ENCODE measurements at places on chromosomes 2 and 18.

GRCh38 chr18:38386146-38386545 lies 820.5 kb upstream of the CELF4 start:
- no peak for DNase-seq

- DNase-seq: no peak
Observed at GRCh38 chr18:79544386-79544963, 135.1 kb upstream of the CTDP1 start.

GRCh38 chr2:224143526-224143925 lies 104.4 kb upstream of the SERPINE2 start:
- DNase-seq: no peak

- no peak for DNase-seq
Observed at GRCh38 chr2:199988151-199988550, 32.8 kb downstream of the MAIP1 start.

- DNase-seq: no peak
Observed at GRCh38 chr2:152473151-152473857, 138.3 kb downstream of the FMNL2 start.

GRCh38 chr2:101200676-101201075 lies 49.5 kb upstream of the TBC1D8 start:
- no peak for DNase-seq

- no peak for DNase-seq
Observed at GRCh38 chr2:105391058-105391627, 7.7 kb downstream of the FHL2 start.

- no peak for DNase-seq
Observed at GRCh38 chr2:130303169-130303568, 39.5 kb upstream of the IMP4 start.

GRCh38 chr2:108414256-108414876 lies 34.6 kb upstream of the GCC2 start:
- DNase-seq: no peak

DNA sequence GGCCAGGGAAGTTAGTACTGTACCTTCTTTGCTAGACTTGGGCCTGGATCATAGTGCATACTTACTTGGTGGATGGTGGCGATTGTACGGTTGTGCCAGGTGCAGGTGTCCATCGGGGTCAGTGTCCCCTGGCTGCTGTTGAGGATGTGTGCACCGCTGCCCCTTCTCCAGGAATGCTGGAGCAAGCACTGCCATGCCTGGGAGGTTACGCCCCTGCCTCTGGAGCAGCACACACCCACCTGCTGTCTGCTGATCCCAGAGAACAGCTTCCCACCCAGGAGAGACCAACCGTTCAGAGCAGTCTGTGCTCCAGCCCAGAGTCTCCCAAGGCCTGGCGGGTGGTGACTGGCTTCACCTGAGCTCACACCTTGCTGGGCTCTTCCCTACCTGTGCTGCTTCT lies 286.8 kb upstream of the HS6ST1 start:
- no peak for DNase-seq

- no peak for DNase-seq
Observed at GRCh38 chr2:69807821-69808540, 21.5 kb upstream of the GMCL1 start.

- no peak for DNase-seq
Observed at GRCh38 chr2:149732730-149733290, 145.2 kb upstream of the MMADHC start.

GRCh38 chr18:54734059-54734458 lies 94.2 kb upstream of the RAB27B start:
- no peak for DNase-seq

DNA sequence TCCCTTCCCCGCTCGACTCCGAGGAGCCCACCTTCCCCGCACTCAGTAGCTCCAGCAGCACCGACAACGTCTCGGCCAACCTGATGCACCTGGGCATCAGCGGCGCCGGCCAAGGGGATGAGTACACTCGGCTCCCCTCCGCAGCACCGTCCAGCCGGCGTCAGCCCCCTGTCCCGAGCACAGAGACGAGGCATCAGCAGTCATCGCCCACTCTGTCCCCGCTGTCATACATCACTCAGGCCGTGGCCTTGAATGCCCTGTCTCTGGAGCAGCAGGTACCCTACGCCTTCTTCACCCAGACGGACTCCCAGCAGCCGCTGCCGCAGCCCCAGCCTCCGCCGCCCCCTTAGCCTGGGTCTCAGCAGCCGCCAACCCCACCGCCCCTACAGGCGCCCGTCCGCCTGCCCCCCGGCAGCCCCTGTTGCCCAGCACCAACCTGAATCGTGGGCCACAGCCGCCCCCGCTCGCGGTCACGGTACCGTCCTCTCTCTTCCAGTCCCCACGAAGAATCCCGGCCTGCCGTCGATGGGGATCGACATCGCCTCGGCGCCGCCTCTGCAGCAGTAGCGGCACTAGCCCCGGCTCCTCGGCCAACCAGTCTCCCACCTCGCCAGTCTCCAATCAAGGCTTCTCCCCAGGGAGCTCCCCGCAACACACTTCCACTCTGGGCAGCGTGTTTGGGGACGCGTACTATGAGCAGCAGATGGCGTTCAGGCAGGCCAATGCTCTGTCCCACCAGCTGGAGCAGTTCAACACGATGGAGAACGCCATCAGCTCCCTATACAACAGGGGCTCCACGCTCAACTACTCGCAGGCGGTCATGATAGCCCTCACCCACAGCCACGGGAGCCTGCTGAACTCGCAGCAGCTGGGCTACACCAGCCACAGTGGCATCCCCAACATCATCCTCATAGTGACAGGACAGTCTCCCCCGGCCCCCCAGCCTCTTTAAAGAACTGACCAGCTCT lies 1195.9 kb upstream of the CHAC2 start:
- DNase-seq: no peak

DNA sequence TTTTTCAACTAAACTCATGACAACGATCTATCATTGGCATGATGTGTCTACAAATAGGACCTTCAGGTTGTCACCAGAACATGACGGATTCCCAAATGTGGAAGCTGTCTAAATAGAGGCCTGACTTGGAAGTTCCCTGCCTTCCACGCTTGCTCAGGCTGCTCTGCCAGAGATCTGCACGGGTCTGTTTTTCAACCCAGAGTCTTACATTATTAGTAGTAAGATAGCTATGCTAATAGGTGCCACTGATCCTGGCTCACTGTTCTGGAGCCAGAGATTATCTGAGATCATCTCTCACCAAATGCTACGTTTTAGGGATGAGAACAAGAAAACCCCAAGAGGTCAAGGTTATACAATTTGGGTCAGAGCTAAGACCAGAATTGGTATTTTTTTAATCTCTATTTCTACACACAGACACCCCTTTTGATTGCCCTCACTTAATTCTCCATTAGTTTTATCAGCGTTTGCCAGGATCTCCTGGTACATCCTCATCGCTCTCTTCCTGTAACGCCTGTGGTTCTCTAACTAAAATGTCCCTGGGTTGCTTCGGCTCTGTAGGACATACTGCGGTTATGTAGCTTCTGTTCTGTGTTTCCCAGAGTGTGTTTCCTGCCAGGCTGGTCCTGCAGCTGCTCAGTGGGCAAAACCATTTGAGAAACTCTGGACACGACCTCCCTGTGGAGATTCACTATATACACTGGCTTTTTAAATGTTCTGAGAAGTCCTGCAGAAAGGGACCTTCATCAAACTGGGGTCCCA lies 5.7 kb downstream of the CDC42EP3 start:
- no peak for DNase-seq

Data from activated T-helper 9 cell treated with anti-CD3 and anti-CD28 coated beads, Interleukin-2, amount 50 U/mL, for 16 hours (primary cell).